Activated CD8-positive, alpha-beta memory T cell treated with anti-CD3 and anti-CD28 coated beads for 48 hours (primary cell): ENCODE measurements at places on chromosomes 4 and X.

DNA sequence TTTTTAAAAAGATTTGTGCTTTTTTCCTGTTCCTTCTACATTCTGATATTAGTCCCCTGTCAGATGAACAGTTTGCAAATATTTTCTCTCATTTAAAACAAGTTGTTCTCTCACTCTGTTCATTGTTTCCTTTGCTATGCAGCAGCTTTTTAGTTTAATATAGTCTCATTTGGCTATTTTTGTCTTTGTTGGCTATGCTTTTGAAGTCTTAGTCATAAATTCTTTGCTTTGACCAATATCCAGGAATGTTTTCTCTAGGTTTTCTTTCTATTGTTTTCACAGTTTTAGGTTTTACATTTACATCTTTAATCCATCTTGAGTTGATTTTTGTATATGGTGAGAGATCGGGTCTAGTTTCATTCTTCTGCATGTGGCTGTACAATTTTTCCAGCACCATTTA lies 136.8 kb downstream of the TET2 start:
- no peak for DNase-seq

DNA sequence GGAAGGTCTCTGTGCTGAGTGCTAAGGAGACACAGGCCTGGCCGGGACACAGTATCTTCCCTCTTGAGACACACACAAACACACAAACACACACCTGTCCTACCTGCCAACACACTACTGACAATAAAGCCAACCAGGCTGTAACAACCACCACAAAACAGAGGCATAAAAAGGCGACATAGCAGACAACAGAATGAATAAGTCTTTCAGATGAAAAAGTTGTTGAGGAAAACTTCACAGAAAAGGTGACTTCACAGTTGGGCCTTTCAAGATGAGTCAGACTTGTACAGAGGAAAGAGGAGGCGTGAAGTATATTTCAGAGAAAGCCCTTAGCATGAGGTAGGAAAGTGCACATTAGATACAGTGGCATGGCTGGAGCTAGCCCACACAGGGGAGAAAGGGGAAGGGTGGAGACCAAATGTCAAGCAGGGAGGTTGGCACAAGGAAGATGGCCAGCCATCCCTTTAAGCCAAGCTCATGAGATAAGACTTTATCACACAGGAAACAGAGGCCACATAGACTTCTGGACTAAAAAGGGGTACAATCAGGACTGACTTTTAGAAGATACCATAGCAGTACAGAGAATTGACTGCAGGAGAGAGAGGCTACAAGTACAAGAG lies 54.0 kb downstream of the SLC9A7 start:
- no peak for DNase-seq

DNA sequence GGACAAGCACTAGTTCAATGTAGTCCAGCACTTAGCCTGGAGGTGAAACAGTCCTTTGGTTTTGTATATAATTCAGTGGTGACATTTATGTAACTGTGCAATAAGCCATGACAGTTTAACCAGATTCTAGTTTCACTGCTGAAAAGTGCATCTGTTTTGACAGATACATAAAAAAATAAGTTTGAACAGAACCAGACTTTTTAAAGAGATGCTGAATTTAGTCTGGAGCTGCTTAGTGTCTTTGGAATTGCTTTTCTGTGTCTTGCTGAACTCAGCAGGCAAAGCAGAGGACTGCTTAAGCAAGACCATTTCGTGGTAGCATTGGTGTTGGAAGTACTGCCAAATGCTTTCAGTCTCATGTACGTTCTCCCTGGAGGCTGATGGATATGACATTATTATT lies 393.5 kb downstream of the MAPK10 start:
- no peak for DNase-seq

DNA sequence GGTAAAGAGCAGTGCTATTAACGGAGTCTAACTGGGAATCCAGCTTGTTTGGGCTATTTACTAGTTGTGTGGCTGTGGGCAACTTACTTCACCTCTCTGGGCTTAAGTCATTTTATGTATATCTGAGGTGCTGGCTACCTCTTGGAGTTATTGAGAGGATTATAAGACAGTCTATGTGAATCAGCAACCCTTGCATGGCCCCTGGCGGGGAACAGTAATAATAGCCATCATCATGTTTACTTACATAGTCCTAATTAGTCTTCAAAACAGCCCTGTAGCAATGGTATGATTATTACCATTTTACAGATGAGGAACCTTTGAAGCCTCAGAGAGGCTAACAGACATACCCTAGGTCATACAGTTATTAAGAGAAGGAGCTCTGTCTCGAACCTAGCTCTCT lies 1.5 kb downstream of the HPRT1 start:
- no peak for DNase-seq

DNA sequence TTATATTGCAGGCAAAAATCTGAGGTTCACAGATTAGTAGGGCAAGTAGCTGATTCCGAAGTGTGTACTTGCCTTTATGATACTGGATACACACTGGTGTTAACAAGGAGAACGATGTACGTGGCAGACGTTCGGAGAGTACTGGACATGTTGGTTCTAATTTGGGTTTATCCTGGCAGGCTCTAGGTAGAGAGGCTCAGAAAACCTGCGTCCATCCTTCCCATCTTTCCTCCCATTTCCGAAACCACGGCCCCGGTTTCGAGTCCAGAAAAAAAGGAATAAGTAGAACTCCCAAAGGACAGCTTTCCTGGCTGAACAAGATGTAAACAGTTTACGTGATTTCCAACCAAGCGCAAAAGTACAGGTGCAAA lies 351 bp upstream of the SLC30A9 start:
- no peak for DNase-seq

- DNase-seq = no peak
These were observed 59.3 kb downstream of the MAML3 start for GRCh38 chr4:140094438-140095420.

GRCh38 chrX:71298119-71298518 lies 3.4 kb upstream of the ITGB1BP2 start:
- DNase-seq = no peak

DNA sequence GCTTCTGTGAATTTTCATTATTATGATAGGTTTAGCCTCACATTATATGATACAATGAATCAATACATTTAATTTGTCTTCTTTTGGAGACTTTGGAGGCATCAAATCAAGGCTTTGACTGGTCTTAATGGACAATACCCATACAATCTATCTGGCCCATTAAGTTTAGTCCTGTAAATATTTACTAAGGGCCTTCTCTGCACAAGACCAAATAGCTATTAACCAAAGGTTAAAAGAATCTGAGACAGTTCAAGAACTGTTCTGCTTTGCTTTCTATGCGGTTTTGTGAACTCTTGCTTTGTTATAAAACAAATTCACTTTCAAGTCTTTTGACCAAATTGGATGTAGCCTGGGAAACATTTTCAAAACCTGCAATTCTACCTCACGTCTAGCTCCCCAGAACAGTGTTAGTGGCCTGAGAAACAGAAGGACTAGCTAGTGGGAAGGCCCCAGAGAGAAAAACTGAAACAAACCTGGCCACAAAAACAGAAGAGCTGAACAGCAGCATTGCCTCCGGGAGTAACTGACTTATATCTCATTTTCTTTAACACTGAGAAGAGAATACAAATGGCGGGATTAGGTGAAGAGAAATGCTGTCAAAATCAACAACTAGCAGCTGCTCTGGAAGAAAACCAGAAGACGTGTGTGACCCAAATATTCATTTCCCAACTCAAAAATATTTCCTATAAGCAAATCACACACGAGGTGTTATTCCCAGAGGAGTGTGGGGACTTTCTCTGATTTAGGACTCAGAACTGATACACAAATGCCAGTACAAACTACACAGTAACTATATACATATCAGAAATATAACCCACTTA lies 548 bp downstream of the TLR1 start:
- DNase-seq = no peak

DNA sequence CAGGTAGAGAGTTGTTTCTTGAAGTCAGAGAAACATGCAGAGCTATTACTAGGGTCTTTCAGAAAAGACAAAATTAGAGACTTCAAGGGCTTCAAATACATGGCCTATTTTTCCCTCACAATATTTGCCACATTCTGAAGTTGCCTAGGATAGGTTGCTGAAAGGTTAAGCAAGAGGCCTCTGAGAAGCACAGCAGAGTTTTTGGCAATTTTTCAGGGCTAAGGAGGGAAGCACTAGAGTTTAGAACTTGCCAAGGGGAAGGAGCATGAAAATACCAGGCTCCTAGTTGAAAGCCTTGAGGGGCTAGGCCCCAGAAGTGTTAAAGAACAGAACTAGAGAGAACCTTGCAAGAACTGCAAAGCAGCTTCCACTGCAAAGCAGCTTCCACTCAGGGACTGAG lies 86.4 kb downstream of the ANAPC10 start:
- DNase-seq = no peak

DNA sequence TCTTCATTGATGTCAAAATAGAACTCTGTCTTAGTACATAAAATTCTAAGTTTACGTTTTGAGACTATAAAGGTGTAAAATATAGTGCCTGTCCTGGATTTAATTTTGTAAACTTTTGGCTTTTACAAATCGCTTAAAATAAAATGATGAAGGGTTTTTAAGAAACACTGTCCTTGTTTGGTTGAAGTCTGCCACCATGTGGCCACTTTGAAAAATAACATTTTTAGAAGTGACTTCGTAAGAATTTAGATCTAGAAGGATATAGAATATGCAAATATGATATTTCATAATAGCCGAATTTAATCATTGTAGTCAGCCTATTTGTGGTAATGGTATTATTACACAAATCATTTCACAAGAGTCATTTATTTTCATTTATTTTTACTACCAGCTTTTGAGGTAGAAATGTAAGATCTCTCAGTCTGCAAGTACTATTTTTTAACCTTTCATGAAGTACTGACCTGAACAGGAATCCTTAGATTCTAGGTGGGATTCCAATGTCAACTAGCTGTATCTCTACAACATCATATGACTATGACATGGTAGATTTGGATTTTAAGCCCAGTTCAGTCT lies 31.0 kb upstream of the FAT4 start:
- no peak for DNase-seq

DNA sequence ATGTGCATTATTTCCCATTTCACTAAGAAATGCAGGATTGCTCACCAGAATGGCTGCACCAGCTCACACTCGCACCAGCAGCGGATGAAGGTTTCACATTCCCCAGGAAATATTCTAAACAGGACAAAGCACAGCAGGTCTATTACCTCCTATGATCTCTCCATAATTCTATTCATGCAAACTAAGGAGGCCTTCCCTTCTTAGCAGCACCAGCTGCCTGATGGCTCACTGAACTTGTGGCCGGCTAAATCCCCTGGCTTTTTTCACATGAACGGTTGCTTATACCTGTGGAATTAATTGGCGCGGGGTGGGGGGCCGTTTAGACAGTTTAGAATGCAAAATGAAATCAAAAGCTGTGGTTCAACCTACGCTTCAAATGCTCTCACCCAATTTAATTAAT lies 73.5 kb upstream of the SRD5A3 start:
- DNase-seq = no peak

DNA sequence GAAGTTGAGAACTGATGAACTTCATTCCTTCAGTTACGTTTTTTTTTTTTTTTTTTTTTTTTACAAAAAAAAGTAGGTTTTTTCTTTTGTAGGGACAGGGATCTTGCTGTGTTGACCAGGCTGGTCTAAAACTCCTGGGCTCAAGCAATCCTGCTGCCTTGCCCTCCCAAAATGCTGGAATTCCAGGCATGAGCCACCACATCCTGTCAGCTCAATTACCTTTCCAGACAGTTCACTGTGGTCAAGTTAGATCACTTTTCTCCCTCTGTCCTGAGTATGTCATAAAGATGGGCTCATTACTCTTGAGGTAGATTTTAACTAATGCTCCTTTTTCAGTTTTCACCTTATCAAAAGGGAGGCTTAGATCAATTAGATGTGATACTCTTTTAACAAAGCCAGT lies 10.8 kb upstream of the NR3C2 start:
- no peak for DNase-seq

GRCh38 chr4:169188204-169188603 lies 82.6 kb downstream of the SH3RF1 start:
- no peak for DNase-seq

- no peak for DNase-seq
These were observed 121.6 kb downstream of the SLC4A4 start for GRCh38 chr4:71460371-71460770.

GRCh38 chrX:73468376-73468775 lies 21.5 kb downstream of the CDX4 start:
- DNase-seq = no peak

- DNase-seq = no peak
These were observed 230.9 kb upstream of the GPC4 start for GRCh38 chrX:133645977-133646718.

- DNase-seq = no peak
These were observed 22.1 kb downstream of the LIMCH1 start for GRCh38 chr4:41559940-41560516.

- DNase-seq = no peak
These were observed 17.6 kb upstream of the PRDM8 start for GRCh38 chr4:80179637-80180161.
